Right renal cortex interstitium (tissue), 3 donors: ENCODE measurements at places on chromosomes 1 and 21. TPM values are rescaled to one million over a fixed set of nuclear protein-coding genes. Genes with fewer than 3 reads are reported as not detected.

- DNase-seq, result no peak
Observed at GRCh38 chr1:179231923-179232322, 2.4 kb upstream of the ABL2 start.

Gene PRAMEF14
- not detected for polyA plus RNA-seq

GRCh38 chr1:59672851-59673572 is 141.7 kb upstream of the HOOK1 start:
- DNase-seq, result no peak

DNA sequence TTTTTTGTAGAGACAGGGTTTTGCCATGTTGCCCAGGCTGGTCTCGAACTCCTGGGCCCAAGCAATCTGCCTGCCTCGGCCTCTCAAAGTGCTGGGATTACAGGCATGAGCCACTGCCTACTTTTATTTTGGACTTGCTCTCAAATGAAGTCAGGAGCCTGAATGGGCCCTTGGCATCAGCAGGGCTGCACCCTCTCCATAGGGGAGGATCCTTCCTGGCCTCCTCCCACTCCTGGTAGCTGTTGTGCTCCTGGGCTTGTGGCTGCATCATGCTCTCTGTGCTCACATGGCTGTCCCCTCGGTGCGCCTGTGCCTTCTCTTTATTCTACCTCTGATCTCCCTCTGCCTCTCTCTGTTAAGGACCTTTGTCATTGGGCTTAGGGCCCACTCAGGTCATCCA is 46.4 kb upstream of the DISP3 start:
- no peak for DNase-seq

Gene PAX7
- polyA plus RNA-seq, result not detected

- DNase-seq, result no peak
Observed at GRCh38 chr1:4045397-4046010, 145.4 kb upstream of the C1orf174 start.

Gene MTHFR
- polyA plus RNA-seq, result 15.4 TPM
